ENCODE measurements at places on chromosomes 6 and 20. TPM values are rescaled to one million over a fixed set of nuclear protein-coding genes. Genes with fewer than 3 reads are reported as not detected.

DNA sequence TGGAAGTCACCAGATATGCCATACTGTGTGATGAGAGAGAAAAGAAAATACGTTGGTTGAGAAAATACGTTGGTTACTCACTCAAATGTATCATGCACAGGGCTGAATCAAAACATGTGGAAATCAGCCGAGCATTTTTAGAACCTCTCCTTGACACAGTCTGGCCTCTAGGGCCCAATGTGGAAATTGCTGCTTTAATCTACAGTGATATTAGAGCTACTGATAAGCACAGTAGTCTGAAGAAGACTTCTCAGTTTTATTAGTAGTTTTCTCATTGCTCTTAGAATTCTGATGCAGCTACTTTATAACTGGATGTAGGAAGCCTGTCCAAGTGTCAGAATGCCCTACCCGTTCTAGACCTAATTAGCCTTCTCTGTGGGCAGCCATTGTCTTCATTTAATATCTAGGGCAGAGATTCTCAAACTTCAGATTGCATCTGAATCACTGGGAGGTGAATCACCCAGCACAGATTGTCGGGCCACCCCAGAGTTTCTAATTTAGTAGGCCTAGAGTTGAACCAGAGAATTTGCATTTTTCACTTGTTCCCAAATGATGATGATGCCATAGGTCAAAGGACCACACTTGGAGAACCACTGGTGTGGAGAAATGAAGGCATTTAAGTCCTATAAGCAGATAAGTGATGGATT is 229.1 kb downstream of the PLCB1 start:
- no peak for DNase-seq

GRCh38 chr6:120447605-120448004 is 886.7 kb downstream of the TBC1D32 start:
- DNase-seq, result no peak

GRCh38 chr6:57267586-57268293 is 45.6 kb upstream of the RAB23 start:
- DNase-seq, result no peak

- DNase-seq, result no peak
Observed at GRCh38 chr6:7139835-7140470, 32.2 kb downstream of the RREB1 start.

GRCh38 chr20:50713657-50714101 is 17.7 kb upstream of the PARD6B start:
- no peak for DNase-seq

DNA sequence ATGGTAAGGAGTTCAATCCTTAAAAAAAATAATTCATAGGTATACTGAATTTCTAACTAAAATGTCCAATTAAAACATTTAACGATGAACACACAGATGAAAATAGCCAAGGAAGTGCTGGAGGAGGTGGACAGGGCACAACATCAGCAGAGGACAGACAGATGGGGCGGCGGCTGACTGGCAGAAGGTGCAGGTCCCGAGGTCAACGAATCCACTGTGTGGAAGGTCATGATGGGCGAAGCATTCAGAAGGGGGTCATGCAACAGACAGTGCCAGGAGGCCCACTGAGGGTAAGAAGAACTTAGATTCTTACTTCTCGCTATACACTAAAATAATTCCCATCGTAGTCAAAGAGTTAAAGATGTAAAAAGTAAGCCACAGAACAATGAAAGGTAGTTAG is 34.2 kb upstream of the FRMD1 start:
- DNase-seq, result no peak

- no peak for DNase-seq
Observed at GRCh38 chr20:36941401-36941835, 10.1 kb downstream of the SAMHD1 start.

GRCh38 chr6:148855744-148856143 is 108.9 kb downstream of the UST start:
- no peak for DNase-seq

DNA sequence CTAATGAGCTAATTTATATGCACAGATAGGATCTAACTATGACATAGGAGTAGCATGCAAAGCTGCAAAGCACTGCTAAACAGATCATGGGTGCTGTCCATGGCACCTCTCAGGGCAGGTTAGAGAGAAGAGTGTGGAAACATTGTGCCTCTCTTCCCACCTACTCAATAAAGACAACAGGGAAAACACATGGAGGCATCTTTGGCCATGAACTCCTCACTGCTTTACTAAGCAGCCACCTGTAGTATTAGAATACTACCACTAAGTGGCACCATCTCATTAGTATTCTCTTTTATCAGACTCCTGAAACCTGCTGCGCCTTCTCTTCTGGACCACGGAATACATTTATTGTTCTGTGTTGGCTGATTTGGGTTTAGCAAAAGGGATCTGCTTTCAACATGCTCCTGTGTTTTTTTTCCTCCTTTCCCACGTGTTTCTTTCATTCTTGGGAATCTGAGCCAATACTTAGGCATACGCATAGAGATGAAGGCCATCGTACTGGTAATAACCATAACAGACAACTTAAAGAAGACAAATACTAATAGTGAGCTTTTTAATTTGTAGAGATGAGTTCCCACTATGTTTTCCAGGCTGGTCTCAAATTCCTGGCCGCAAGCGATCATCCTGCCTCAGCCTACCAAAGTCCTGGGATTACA is 9.4 kb upstream of the HDDC2 start:
- no peak for DNase-seq

GRCh38 chr6:152695372-152696045 is 2.2 kb upstream of the MYCT1 start:
- DNase-seq, result no peak

DNA sequence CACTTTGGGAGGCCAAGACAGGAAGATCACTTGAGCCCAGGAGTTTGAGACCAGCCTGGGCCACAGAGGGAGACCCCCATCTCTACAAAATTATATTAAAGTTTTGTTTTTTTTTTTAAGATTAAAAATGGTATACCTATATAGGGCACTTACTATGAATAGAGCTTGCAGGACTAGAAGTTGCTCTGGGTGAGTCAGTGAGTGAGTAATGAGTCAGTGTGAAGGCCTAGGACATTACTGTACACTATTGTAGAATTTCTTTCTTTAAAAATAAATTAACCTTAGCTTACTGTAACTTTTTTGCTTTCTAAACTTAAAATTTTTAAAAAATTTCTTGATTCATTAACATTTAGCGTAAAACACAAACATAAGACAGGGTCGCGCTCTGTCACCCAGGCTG is 29.7 kb downstream of the STK35 start:
- DNase-seq, result no peak

The ENPP4 gene
- 0.35 TPM for total RNA-seq

The MCHR2 gene
- not detected for total RNA-seq

The DYNLT1 gene
- 78.7 TPM for total RNA-seq

The LTA gene
- total RNA-seq, result not detected

The SNAP91 gene
- not detected for total RNA-seq

The KHDC1L gene
- total RNA-seq, result not detected

The CUL7 gene
- total RNA-seq, result 9.0 TPM

The BMP2 gene
- total RNA-seq, result 7.6 TPM

The SALL4 gene
- total RNA-seq, result 0.26 TPM

The CPNE5 gene
- total RNA-seq, result 1.2 TPM
